ENCODE measurements at places on chromosomes 7 and 10.

DNA sequence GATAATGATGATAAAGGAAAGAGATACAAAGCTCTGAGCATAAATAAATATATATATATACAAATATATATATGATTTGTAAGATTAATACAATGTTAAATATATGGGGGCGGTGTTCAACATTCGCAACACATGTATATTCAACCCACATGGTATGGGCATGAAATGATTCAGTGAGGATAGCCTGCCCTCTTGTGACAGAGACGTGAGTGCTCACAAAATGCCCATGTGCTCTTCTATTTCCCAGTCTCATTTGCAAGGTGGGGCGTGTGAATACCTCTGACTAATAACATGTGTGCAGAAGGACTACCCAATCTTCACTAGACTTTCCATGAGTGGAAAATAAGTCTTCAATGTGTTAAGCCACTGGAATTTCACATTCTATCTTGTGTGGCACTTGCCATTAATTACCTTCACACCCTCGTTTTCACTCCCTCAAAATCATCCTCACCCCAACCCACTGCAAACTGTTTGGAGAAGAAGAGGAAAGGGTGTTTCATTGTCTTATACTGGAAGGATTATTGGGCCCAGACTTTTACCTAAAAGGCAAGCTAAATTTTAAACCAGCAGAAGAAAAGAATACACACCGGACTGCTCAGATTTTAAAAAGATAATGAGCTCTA is 26.9 kb downstream of the ASAH2 start:
- peak; percentile 7 for DNase-seq

DNA sequence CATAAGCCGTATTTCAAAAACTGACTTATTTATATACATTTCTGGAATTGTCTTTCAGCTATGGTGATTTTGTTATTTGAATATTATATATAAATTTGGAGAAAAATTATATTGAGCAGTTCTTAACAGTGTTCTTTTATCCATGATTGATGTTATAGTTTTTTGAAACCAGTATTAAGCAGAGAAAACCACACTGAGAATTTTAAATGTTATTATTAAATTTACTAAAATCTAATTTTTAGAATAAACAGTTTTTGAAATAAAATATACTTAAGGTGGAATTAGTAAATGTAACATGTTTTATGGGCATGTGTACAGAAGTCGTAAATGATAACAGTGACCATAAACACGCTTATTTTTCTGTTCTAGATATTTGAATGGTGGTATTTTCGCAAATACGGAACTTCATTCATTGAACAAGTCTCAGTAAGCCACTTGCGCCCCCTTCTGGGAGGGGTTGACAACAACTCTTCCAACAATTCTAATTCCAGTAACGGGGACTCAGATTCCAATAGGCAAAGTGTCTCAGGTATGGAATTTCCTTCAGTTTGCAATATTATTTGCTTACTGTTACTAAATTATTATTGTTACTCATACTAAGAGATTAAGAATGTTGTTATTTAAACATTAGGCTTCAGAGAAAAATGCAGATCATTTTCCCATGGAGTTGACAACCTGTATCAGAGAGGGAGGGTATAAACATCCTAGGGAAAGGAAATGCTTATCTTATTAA is 166.1 kb downstream of the ST7 start:
- no peak for DNase-seq

DNA sequence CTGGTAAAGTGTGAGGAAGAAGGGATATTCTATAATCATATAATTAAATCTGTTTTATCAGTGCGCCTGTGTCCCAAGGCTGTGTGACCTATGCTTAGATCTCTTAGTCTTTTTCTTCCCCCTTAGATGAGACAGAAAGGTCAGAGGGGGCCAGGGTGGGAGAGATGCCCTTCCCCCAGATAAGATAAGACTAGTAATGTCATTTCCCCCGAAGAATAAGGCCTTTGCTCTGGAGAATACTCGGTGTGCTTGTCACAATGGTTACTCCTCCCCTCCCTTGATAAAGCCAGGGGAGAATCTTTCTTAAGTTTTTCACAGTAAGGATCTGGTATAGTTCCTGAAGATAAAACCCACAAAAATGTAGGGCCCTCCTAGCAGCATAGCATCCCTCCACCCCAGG is 1041.8 kb downstream of the SORCS3 start:
- no peak for DNase-seq

- no peak for DNase-seq
Observed at GRCh38 chr7:82678259-82678658, 234.7 kb upstream of the CACNA2D1 start.

- no peak for DNase-seq
Observed at GRCh38 chr7:51012569-51013217, 230.0 kb upstream of the GRB10 start.

GRCh38 chr10:1009071-1009494 is 16.6 kb downstream of the IDI2 start:
- no peak for DNase-seq

GRCh38 chr7:77540402-77540822 is 3.3 kb downstream of the PTPN12 start:
- DNase-seq = no peak

GRCh38 chr7:2510909-2511768 is 8.4 kb upstream of the LFNG start:
- DNase-seq = no peak

- DNase-seq = no peak
Observed at GRCh38 chr7:114957444-114957843, 35.5 kb downstream of the MDFIC start.

GRCh38 chr10:44237364-44238049 is 147.4 kb downstream of the CXCL12 start:
- DNase-seq = no peak

DNA sequence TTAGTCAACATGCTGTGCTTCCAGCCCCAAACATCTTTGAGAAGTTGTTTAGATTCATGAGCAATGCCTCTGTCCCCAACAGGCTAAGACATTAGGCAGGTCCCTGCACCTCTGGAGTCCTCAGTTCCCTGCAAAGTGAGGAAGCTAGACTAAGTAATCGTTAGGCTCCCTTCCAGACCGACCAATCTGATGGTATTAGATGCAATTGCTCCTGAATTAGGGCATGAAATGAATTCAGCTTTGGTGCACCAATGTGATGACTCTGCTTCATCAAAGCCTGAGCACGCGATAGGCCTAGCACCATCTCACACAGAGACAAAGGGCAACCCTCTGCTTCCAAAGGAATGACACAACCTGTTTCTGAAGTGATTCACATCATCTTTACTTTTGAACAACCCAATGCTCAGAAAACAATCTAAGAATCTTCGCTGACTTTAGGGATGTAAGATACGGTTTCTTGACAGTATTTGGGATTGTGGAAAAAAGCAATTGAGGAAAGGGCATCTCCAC is 723 bp upstream of the TES start:
- DNase-seq = no peak

DNA sequence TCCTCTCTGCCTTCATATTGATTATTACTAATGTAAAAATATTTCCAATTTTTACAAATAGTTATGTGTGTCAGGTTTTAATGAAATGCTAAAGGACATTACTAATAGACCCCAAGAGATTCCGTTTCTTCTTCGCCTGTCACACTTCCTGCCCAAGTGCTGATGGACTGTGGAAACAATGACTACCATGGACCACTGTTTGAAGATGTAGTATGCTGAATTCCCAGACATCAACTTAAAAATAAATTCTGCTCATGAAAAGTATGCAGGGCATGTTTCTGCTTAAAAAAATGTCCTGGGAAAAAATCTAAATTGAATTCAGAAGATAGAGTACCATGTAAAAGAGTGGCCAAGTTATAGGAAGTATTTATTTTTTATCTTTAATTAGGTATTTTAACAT is 52.1 kb downstream of the ST7 start:
- no peak for DNase-seq

DNA sequence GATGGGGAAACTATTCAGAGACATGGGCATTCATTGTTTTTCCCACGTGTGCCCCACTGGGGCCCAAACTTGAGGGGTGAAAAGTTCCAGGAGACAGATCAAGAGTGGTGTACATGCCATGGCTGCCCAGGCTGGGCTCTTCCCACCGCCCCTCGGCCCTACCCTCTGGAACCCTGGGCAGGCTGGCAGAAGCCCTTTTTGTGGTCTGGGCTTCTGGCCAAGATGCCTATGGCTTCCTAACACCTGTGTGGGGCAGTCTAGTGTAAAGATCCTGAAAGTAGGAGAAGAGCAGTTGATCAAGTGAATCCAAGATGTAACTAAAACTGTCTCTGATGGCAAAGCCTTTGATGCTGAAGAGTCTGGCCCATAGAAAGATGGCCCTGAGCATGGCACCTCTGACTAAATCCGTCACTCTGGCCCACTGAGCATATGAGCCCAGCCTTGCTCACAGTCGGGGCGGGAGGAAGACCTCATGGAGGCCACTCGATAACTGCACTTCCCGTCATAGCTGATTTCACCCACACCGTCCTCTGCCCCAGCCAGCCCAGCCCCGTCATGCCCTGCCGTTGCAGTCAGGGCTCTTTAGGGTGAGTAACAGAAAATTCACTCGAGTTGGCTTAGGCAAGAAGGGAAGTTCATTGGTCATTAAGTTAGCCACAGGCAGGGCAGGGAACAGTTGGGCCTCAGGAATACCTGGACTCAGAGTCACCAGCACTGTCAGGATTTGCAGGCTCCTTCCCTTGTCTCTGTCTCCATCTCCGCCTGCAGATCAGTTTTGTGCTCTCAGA is 37.9 kb upstream of the MTPAP start:
- no peak for DNase-seq

Measured in epithelial cell of proximal tubule (primary cell).